ENCODE measurements at places on chromosomes 12 and 14.

- no peak for DNase-seq
These were observed 33.7 kb downstream of the RASSF8 start for GRCh38 chr12:25992026-25992782.

DNA sequence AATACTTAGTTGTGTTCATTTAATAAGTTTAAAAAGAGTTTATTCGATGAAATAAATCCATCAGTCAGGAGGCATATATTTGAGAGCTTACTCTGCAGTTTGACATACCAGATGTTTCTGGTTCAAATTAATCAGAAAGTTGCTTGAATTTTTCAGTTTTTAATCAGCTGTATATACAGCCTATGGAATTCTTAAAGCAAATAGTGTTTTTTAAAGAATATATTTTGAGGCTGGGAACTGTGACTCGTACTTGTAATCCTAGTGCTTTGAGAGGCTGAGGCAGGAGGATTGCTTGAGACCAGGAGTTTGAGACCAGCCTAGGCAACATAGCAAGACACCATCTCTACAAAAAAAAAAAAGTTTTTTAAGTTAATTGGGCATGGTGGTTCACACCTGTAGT, 112.1 kb downstream of the MON2 start:
- DNase-seq: no peak

DNA sequence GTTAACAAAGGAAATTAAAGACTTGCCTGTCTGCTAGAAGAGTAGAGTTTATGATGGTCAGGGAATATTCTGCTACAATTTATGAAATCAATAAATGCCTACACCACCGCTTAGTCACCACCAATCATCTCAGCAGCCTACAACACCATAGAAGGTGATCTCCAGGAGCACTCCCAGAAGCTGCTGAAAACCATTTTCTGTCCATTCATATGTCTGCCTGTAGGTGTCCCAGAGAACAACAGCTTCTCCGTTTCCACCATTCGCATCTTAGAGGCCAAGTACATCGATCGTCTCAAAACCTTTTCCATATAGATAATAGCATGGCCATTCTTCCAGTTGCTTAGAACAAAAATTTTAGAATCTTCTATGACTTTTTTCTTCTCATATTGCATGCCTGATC, 303.4 kb downstream of the KCNC2 start:
- no peak for DNase-seq

- DNase-seq: no peak
These were observed 13.8 kb upstream of the SLCO1C1 start for GRCh38 chr12:20681334-20681733.

DNA sequence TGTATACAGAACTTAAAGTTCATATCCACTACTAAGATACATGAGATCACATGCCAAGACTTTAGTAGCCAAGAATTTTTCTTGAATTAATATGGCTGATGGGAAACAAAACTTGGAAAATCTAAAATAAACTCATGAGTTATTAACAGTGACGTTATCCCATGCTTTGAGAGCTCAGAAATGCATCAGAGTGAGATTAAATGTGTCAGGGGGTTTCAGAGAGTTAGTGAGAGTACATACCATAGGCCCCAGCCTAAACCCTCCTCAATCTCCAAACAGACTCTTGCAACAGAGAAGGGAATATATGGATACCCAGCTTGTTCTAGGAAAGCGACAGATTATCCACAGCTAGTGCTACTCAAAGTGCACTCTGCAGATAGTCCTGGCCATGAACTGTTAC, 19.3 kb downstream of the SLC35F4 start:
- no peak for DNase-seq
